KG1 (cell line): ENCODE measurements at places on chromosomes 5 and 9.
A peak's percentile ranks its signal among the peaks of the same experiment; 100 is the strongest.

GRCh38 chr5:89213573-89213972, 330.6 kb upstream of the MEF2C start:
- DNase-seq: no peak

DNA sequence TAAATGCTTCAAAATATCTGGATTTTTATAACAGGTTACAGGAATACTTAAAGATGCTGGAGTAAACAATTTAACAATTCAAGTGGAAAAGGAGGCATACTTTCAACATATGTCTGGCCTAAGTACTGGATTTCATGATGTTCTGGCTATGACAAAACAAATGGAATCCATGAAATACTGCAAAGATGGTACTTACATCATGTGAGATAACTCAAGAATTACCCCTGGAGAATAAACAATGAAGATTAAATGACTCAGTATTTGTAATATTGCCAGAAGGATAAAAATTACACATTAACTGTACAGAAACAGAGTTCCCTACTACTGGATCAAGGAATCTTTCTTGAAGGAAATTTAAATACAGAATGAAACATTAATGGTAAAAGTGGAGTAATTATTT, 35.6 kb downstream of the SLC30A5 start:
- no peak for DNase-seq

DNA sequence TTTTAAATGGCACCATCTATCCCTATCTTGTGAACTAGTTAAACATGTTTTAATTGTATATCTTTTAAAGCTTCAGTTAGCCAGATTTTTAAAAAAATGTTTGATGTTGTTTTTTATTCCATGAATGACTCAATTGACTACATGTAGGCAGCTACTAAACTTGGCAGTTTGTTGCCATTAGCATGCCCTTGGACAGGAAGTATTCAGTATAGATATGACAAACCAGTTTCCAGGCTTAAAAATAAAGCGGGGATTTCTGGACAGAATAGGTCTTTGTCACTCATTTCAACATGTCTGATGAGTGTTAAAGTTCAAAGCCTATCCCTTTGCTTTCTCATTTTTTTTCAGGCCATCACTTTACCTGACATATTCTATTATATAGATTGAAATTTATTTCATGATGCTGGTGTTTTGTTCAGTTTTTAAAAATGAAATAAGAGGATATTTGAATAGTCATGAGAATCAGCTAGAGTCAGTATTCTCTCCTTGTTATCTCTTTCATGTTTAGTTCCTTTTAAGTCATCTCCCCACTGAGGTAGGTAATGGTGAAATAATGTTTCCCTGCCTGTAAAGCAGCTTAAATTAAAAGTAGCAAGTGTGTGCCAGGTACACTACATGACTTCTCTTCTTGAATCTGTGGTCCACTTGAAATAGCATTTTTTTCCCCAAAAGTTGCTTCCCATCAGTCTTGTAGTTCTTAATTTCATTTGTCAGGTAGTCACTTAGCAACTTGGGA, 11.9 kb downstream of the TNFAIP8 start:
- no peak for DNase-seq

- DNase-seq: no peak
Measured at GRCh38 chr5:11415751-11416150, 488.5 kb downstream of the CTNND2 start.

DNA sequence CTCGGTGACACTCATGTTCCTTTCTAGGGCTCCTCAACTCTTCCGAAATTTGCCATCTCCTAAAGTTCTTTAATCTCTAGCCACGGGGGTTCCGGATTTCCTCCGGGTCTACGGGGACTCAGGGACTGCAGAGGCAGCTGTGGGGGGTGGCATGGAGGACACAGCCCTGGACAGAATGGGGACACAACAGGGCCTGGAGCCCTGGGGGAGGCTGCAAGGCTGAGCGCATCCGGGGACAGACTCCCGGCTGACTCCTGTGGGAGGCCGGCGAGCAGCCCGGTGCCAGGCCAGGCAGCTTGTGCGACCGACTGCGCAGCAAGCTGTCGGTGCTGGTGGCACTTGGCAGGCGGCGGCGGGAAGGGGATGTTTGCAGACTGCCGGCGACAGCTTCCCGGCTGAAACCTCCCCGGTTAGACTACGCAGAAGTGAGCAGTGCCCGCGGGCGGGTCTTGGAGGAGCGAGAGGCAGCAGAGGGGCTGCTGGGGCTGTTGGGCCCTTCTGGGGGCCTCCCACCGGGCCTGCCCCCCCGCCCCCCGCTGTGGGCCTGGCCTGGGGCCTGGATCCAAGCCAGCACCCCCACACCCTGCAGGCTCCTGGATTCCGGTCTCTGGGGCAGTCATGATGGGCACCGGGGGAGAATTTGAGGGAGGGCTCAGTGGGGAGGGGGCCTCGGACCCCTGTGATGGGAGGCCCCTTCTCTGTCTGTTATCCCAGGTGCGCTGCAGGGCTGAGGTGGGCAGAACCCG, 28.7 kb upstream of the UBAC1 start:
- no peak for DNase-seq

- no peak for DNase-seq
Measured at GRCh38 chr9:133932181-133932580, 59.9 kb downstream of the VAV2 start.

GRCh38 chr9:15121630-15122029, 185.4 kb downstream of the TTC39B start:
- DNase-seq: no peak

- DNase-seq: no peak
Measured at GRCh38 chr9:25648116-25648515, 30.1 kb downstream of the TUSC1 start.

GRCh38 chr5:16726538-16726946, 109.7 kb upstream of the RETREG1 start:
- DNase-seq: peak; percentile 49

- DNase-seq: no peak
Measured at GRCh38 chr5:103927739-103928138, 365.1 kb upstream of the NUDT12 start.

DNA sequence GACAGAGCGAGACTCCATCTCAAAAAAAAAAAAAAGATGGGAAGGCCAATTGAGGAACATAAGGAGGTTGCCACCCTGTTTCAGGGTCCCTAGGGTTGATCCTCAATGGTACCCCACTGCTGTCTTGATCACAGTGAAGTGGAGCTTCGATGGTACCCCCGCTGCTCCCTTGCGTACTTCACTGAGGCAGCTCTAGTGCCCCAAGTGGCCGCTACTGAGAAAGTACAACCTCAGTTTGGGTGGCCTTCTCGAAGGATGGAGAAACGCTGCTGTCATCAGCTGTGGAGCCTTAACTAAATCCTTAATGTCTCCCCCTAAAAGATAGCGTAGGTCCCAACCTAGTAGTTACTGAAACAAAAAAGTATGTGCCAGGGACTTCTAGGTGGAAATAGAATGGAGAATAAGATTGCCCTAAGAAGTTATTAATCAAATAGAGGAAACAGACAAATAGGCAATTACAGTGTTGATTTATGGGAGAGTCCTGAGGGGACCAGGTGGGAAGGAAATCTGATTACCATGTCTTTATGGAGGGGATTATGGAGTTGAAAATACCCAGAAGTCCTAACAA, 6.3 kb downstream of the TESK1 start:
- DNase-seq: peak; percentile 11

- no peak for DNase-seq
Measured at GRCh38 chr9:110179734-110180133, 28.2 kb downstream of the C9orf152 start.

- DNase-seq: no peak
Measured at GRCh38 chr5:78334811-78335210, 25.6 kb upstream of the SCAMP1 start.

GRCh38 chr9:137610944-137611343, 5.5 kb downstream of the ARRDC1 start:
- DNase-seq: no peak

DNA sequence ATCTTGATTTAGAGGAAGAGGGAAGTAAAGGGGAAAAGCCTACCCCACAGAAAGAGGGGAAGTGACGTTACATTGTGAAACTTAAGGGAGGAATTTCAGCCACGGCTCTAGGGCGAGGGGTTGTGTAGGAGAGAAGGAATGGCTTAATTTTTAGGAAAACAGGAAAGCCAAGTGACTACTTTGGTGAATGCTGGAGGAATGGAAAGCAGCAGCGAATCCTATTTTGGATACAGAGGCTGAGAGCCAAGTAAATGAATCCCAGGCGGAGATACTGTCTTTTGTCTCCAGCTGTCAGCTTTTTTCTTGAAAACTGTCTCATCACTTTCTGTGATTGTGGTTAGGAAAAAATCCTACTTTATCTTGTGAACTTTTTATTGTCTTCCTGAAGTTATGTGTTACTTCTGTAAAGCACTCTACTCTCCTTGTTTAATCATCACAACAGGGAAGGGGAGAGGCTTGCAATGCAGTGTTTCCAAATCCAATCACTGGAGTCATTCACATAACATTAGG, 188.4 kb downstream of the TSSK1B start:
- no peak for DNase-seq

DNA sequence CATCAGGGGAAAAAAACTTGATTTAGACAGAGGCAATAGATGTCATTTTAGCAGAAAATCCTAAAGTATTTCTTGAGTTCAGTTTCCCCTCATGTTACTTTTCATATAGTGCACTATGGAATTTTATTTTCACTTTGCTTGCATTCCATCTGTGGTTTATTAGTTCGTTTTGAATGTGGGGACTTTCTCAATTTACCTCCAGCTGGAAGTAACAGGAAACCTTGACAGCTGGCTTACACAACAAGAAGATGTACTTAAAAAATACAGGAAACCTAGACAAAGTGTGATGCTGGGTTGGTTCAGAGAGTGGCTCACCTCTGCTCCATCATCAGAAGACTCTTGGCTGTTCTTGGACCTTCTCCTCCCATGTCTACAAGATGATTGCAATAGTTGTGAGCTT, 567.0 kb downstream of the CETN3 start:
- no peak for DNase-seq

DNA sequence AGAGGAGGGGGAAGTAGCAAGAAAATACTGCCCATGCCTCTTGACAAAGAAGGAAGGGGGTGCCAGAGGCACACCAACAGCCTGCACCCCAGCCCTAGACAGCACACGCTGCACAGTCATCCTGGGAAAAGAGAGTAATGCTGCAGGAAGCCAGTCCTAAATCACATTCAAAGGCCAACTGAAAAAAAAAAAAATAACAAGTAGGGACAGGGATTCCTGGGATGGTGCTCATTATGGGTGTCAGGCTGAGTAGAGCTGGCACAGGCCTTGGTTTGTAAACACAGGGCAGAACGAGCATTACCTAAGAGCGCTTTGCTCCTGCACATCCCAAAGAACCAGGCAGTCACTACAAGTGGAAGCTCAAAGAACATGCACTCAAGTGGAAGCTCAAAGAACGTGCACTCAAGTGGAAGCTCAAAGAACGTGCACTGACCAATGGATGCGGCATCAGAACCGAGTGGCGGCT, 7.8 kb downstream of the RAPGEF1 start:
- no peak for DNase-seq

GRCh38 chr5:124238350-124238749, 508.1 kb downstream of the ZNF608 start:
- DNase-seq: no peak

GRCh38 chr9:108412755-108413154, 443.0 kb downstream of the ACTL7B start:
- no peak for DNase-seq

- no peak for DNase-seq
Measured at GRCh38 chr9:79524266-79524665, 47.5 kb upstream of the TLE4 start.
